ENCODE measurements at places on chromosomes 12 and 14.

DNA sequence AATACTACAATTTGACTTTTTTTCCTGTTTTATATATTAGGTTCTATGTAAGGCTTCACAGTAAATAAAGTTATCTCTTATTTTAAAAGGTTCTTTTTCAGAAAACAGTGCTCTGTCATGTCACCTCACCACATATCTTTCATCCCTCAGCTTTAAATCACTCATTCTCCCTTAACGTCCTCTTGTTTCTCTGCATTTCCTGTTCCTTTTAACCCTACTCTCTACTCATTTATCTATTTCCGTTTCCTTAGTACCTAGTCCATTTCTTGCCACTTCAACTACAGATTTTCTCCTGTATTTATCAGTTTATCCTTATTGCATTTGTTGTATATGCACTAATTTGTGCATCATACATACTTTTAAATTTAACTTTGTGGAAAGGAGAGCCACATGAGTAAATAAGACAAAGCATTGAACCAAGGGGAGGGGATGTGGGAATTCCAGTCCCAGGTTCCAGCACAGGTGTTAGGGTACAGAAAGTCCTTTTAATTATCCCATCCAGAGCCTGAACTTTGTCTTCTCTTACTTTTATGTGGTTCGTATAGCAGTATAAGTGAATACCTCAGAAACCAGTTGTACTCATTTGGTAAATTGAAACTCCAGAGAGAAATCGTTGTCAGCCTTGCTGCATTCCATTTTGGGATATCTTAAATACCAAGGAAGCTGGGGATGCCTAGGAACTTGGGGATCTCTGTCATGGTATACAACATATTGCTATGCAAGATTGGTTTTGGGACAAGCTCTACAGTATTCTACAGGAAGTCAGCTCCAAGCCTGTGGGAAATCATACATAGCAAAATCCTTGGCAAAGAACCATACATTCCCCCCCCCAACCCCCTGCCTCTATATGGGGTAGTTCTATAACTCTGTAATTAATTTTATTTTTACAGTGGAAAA, 120.5 kb downstream of the DIP2B start:
- no peak for DNase-seq

- DNase-seq = no peak
These were observed 135.6 kb upstream of the MAX start for GRCh38 chr14:65237941-65238340.

- DNase-seq = no peak
These were observed 636.5 kb upstream of the TBX3 start for GRCh38 chr12:115320451-115320850.

DNA sequence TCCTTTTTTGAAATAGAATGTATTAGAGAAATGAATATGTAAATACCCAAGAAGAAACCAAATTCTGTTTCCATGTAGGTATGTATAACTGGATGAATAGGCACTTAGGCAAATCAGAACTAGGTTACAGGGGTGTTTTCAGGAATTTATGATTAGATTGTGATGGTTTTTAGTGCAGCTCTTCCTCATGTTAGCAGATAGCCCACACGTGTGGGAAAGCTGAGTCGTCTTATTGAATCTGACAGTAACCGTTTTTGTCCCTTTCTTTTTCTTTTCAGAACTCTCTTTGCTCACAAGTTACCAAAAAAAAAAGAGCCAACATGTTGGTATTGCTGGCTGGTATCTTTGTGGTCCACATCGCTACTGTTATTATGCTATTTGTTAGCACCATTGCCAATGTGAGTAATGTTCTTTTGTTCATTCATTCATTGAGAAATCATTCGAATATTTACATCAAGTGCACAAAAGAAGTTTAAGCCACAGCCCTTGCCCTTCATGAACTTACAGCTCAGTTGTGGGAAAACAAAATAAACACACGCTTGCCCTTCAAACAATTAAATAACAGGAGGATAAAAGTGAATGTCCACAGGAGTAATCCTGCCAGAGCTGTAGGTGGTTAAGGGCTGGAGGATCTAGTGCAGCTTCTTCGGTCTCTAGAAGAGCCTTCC, 14.8 kb downstream of the EMP1 start:
- DNase-seq = no peak

GRCh38 chr14:69933623-69934275, 54.5 kb downstream of the SMOC1 start:
- no peak for DNase-seq

- DNase-seq = no peak
These were observed 5.9 kb downstream of the PSMB5 start for GRCh38 chr14:23028799-23029198.

Data from stimulated activated CD8-positive, alpha-beta memory T cell treated with anti-CD3 and anti-CD28 coated beads, Interleukin-4, amount 100 ng/mL, for 24 hours (primary cell).